IMR-90 (cell line): ENCODE measurements at places on chromosomes 12 and 14.

- no peak for DNase-seq
Measured at GRCh38 chr14:100592972-100593371, 5.8 kb upstream of the BEGAIN start.

DNA sequence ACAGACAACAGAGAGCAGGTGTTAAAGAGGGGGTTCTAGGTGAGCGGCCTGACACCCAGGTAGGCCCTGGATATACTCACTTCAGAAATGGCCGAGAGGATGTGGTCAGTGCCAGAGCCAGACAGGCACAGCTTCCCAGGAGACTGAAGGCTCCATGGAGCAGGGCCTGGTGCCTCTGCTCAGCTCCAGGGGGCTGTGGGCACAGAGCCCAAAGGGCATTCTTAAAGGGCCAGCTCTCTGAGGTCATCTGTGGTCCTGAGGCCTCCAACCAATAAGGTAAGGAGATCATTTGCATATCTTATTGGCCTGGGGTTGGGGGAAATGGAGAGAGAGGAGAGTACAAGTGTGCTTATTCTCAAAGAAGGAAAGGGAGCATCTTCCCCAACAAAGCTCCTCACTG is 9.7 kb upstream of the PCK2 start:
- DNase-seq, result no peak

- DNase-seq, result no peak
Measured at GRCh38 chr14:54396183-54396492, 669 bp upstream of the CDKN3 start.

DNA sequence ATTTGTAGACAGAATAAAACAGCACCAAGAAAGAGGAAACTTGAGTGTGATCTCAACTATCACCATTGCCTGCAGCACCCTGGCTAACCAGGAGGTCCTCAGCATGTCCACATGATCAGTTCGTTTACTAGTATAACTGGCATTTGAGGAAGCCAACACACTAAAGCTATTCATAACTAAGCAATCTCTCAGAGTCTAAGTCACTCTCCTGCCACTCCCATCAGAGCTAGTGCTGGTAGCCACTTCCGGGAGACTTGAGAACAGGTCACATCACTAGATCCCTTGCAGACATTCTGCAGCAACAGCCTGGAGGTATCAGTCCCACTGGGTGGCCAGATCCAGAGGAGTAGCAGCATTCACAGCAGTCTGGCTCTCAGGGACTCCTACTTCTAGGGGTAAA is 352.9 kb upstream of the OR4E1 start:
- no peak for DNase-seq

DNA sequence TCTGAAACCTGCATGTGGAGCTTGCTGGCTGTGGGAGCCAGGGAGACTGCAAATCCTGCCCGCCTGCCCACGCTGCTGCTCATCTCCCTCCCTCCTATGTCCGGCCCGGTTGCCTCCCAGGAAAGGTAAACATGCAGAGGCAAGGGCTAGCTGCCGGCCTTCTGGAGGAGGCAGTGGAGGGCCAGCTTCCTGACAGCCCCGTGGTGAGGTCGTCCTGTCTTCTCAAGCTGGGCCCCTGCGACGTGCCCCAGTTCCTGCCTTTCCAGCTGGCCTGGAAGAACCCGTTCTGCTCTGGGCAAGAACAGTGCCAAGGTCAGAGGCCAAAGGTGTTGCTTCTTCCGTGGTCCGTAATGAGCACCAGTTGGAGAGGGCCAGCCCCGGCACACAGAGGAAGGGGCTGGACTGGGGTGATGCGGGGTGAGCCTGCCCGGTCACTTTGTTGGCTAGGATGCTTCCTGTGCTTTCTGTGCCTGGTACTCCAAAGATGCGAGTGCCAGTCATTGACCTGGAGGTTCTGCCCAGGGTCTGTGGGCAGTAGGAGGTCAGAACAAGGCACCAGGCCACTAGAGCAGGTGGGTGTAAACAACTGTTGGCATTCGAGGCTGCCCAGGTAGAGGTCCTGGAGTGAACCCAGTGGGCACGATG is 25.3 kb downstream of the TPCN1 start:
- peak; percentile 38 for DNase-seq

GRCh38 chr12:124389138-124389724 is 94.3 kb downstream of the RFLNA start:
- peak; percentile 76 for DNase-seq

DNA sequence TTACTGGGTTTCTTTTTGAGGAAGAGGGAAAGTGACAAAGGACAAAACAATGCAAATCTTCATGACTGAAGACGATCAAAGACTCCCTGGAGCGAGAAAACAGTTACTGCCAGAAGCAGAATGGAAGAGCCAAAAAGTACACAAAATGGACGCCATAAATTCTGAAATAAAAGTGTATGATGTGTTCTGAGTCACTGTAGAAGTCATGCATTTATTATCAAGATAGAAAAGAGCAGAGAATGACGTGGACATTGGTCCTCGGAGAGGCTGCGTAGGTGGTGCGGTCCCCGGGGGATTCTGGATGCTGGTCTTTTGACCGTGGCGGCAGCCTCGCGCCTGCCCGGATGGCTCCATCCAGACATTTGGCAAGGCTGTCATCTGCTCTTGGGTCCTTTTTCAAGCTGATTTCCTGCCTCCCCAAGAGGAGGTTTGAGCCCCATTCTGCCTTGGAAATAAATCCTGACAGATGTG is 52.8 kb downstream of the C14orf132 start:
- no peak for DNase-seq

GRCh38 chr12:97939156-97939555 is 476.6 kb downstream of the RMST start:
- no peak for DNase-seq

DNA sequence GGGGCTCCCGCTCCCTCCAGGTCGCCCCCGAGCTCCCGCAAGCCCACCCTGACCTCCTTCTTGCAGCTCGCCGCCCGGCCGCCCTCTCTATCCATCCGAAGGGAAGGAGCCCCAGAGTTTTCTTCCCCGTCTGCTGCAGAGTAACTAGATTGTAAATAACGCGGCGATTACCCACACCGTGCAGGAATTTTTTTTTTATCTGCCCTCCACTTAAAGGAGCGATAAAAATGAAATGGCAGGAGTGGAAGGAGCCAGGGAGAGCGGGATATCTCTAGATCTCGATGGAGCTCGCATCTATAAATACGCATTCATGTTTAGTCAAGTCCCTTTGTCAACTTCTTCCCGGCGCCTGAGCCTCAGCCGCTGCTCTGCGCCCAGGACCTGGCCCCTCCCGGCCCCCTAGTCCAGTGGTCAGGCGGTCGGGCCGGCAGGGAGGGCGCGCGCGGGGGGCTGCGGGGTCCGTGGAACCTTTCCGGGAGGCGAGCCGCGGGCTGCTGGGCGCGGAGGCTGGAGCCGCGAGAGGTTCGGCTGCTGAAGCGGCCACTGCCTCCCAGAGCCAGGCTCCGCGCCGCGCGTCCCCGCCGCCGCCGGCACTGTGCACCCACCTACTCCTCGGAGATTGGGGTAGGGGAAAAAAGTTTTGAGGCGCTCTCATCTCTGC is 386.0 kb downstream of the BCAT1 start:
- peak; percentile 54 for DNase-seq

DNA sequence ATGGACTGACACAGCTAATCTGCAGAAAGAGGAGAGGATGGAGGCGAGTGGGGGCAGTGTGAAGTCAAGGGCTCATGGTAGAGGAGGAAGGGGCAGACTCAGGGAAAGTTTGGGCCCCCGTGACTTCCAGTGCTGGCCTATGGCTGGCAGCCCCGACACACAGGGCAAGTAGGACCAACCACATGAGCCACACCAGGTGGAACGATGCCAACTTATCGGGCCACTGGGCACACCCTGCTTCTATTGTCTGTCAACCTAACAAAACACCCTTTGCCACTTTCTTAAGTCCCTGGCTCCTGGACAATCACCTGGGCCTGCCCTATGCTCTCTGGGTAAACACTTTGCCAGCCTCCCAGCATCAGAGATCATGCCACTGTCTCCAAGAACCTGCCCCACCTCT is 65.2 kb upstream of the PSMC1 start:
- DNase-seq, result no peak

DNA sequence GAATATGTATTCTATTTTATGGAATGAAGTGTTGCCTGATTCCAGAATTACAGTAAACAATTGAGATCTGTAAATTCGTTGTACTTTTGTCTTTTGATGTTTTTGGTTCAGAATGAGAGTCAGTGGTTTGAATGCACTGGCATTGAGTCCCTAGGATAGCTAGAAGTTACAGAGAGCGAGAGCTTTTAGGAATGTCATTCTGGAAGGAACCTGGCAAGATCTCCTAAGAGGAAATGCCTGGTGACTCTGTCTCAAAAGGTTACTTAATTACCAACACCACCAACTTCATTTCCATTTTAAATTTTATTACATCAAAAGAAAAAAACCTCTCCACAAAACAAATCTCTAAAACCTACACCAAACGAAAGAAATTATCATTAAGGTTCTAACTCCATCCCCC is 6.0 kb upstream of the CEBPE start:
- no peak for DNase-seq

DNA sequence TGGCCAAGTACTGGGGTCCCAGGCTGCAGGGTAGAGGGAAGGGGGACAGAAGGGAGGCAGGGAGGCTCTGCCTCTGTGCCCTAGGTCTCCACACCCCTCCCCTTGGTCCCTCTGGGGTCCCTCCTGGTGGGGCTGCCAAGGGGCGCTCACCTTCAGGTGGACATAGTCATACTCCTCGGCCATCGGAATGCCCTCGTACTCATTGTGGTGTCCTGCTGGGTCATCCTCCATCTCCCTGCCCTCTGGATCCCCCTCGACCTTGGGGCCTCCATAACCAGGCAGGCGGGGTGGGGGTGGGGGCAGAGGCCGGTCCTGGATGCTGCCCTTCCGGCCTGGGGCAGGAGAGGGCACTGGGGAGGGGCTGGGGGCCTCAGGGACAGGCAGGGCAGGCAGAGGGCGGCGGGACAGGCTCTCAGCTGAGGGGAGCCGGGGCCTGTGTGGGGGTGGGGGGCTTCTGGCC is 5.8 kb downstream of the EFS start:
- DNase-seq, result no peak

- no peak for DNase-seq
Measured at GRCh38 chr14:55976655-55977054, 141.6 kb upstream of the PELI2 start.

- DNase-seq, result no peak
Measured at GRCh38 chr14:22803687-22803974, 11.6 kb downstream of the SLC7A7 start.

GRCh38 chr12:33000016-33000415 is 103.4 kb upstream of the PKP2 start:
- no peak for DNase-seq

GRCh38 chr14:36940476-36940875 is 231.9 kb downstream of the SLC25A21 start:
- no peak for DNase-seq

GRCh38 chr12:11621797-11622423 is 27.6 kb upstream of the ETV6 start:
- no peak for DNase-seq

GRCh38 chr12:31645924-31646323 is 13.6 kb upstream of the ETFBKMT start:
- DNase-seq, result no peak

DNA sequence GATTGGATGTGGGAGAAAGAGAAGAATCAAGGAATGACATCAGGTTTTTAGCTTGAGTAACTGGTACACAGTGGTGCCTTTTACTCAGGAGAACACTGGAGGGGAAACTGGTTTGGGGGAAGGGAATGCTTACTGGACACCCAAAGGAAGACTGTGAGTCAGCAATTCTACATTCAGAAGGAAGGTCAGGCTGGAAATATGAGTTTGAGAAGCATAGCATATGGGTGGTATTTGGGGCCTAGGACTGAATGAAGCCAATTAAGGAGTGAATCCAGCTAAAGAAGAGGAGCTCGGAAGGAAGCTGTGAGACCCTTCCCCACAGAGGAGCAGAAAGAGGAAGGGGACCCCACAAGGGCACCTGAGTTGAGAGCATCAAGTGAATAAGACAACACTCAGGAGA is 35.4 kb downstream of the DMAC2L start:
- peak; percentile 69 for DNase-seq

GRCh38 chr12:26705851-26706250 is 127.1 kb downstream of the ITPR2 start:
- DNase-seq, result no peak

- DNase-seq, result peak; percentile 87
Measured at GRCh38 chr14:49861699-49862088, 9.1 kb upstream of the NEMF start.

DNA sequence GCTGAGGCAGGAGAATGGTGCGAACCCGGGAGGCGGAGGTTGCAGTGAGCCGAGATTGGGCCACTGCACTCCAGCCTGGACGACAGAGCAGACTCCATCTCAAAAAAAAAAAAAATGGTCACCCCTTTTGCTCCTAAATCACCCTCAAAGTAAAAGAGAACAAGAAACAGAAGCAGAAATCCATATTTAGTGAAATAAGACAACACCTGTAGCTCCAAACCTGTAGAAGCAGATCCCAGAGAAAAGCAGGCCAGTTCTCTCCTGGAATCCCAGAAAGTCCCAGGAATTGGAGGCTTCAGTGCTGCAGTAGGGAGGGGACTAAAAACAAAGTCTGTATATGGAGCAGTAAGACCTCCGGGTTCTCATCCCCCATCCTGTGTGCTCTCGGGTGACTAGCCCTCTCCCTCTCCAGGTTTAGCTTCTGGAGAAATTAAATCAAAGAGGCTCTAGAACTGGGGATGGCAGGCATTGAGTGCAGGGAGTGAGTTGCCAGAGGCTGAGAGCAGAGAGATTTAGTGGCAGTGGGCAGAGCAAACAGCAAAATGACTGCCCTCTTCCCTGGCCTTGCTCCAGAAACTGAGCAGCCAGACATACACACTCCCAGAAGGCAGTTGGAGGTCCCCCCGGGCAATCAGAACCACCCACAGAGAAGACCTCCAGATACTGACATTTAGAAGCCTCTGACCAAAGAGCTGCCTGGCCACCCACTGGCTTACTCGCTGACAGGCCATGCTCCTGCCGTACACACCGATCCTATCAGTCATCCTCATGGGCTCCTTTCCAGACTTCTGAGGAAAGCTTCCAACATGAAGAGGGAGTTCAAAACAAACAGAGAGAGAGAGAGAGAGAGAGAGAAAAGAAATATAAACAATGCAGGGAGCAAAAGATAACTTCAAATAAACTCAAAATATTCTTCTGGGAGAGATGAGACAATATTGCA is 6.3 kb upstream of the MLXIP start:
- peak; percentile 95 for DNase-seq
